Cardiac fibroblast (primary cell): ENCODE measurements at places on chromosomes 5 and 9.

DNA sequence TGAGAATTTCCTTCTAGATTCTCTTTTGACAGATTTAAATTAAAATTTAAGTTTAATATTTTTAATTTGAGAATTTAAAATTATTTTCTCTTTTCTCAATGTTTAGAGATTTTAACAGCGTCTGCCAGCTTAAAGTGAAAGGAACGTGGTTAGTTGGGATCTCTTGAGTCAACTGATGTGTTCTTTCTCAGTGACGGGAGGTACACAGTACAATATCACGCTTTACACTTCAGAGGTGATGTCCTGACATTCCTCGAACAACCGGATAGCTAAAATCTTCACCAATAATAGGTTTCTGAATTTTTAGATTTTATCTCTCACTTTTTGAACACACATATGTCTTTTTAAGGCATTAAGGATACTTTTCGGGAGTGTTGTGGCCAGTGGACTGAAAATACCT lies 81.1 kb downstream of the FAM174A start:
- DNase-seq: no peak

- peak; percentile 43 for DNase-seq
Measured at GRCh38 chr5:158513490-158514318, 586.0 kb downstream of the EBF1 start.

- DNase-seq: peak; percentile 90
Measured at GRCh38 chr5:179623906-179624741, 653 bp upstream of the HNRNPH1 start.

- no peak for DNase-seq
Measured at GRCh38 chr5:73749485-73750270, 123.7 kb downstream of the ARHGEF28 start.

DNA sequence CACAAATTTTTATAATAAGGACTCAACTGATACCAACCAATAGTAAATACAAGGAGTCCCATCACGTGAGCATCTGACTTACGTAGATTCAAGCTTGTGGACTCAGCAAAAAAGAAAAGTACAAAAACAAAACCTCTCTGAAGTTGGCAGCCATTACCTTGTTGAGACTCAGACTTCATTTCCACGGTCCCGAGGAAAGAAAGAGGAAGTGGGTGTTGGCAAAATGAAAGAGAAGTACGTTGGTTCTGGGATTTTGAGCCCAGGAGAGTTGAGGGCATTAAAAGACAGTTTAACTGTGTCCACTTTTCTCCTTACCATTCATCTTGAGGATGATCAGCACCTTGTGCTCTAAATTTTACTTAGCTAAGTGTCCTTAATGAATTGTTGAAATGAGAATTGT lies 26.7 kb downstream of the NCBP1 start:
- no peak for DNase-seq

- peak; percentile 82 for DNase-seq
Measured at GRCh38 chr9:111944241-111944866, 47.7 kb downstream of the UGCG start.

DNA sequence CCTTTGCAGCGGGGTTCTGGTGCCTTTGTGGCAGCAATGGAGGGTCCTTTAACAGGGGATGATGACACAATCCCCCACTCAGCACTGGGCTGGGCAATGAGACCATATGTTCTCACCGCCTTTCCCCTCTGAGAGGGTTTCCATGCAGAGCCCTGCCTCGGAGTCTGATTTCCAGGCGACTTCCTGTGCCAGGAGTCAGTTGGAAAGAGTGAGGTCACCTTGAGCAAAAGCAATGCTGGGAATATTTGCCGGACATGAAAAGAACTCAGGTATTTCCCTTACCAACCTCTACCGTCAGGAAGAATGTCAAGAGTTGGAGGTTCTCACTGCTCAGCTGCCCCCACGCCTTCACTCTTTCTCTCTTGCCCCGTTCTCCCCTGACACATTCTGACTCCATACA lies 284.2 kb upstream of the IRX1 start:
- DNase-seq: no peak

GRCh38 chr9:126347093-126347492 lies 20.5 kb downstream of the MVB12B start:
- no peak for DNase-seq

GRCh38 chr5:164869325-164869724 lies 1363.9 kb downstream of the MAT2B start:
- no peak for DNase-seq

DNA sequence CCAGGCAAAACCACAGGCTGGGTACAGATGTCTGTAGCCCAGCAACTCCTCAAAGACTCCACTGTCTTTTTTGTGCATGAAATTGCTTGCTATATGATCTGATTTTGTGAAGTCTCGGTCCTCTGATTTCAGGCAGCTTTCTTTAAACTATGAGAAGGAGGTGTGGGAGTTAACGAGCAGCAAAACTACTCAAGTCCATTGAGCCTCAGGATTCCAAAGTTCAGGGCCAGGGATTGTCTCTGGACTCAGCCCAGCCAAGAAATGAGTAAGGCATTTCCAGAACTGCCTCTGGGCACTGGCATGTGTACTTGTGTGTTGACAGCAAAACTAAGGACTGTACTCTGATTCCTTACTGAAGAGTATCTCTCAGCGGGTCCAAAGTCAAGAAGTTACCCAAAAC lies 53.4 kb upstream of the GLIS3 start:
- no peak for DNase-seq

DNA sequence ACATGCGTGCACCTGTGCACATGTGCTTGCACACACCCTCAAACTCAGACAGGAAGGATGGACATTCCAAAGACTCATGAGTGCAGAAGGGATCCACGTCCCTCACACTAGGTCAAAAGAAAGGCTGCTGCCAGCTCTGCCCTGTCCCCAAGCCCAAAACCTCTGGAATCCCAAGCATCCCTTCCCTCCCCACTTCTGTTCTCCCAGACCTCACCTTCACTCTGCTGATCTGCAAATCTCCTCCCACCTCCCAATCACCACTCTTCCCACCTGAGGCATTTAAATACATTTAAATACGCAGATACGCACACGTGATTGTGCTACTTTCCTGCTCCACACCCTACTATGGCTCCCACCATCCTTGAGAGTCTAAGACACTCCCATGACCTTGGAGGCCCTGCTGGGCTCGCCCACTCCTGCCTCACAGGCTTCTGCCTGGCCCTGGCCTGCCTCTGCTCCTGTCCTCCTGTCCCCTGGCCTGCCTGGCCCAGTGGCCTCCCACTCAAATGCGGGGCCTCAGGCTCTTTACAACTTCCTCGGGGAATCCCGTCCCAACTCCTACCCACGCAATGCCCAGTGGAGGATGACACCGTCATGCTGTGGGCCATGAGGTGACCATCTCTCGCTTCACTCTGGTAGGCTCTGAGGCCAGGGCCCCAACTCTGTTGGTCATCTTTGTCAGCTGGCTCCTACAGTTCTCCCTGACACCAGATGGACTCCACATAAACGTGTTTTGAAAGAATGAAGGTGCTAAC lies 478.4 kb upstream of the DAP start:
- no peak for DNase-seq

GRCh38 chr9:26413611-26414010 lies 479.0 kb downstream of the CAAP1 start:
- DNase-seq: no peak

DNA sequence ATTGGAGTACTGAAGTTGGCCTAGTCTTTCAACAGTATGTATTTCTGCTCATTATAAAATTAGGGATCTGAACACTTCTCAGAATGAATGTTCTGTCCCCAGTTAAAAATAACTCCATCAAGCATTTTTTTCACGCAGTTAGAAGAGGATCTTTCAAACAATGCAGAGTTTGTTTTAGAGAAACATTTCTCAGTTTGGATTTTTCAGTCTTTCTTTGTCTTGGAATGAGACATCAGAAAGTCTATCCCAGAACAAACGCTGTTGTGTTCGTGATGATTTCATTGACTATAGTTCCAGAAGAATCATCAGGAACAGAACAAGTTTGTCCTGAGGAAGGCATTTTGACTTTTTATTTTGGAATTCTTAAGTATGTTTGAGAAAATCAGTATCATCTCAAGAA lies 218.7 kb downstream of the ARRDC3 start:
- DNase-seq: no peak

- DNase-seq: no peak
Measured at GRCh38 chr5:2736872-2737271, 14.6 kb downstream of the IRX2 start.

DNA sequence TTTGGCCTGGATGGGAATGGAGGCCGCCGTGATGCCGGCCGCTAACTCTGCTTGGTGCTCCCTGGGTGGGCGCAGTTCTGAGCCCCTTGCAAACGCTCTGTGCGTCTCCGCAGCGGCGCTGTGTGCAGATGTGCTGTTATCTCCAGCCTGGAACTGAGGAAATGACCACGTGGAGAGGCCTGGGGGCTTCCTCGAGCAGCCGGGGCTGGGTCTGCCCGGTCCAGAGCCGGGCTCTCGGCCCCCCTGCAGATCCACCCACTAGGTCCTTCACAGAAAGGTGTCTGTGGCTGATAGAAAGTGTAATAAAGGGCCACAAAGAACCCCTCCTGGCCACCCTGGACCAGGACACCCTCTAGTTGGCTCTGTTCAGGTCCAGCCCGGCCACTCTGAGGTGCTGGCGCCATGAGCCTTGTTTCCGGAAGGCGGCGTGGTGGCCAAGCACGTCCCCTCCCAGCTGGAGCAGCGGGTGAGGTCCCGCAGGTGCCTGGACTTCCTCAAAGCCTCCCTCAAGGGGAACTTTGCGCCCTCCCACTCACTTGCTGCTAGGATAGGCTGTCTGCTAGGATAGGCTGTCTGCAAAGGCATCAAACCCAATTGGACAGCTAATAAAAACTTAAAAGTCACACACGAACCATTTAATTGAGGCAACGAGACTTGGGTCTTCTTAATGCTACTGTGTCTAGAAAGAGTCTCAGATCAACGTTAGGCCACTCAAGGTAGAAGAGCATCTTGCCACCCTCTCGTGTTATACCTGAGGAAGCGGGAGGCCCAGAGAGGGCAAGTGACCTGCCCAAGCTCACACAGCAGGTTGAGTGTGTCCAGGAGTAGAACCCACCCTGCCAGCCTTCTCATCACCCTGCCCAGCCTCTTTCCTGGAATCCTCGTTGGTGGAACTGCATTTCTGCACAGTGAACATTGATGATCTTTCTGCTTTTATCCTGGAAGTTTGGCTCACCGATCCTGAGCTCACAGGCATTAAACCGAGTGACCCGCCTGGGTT lies 109.3 kb upstream of the FCN2 start:
- DNase-seq: no peak

DNA sequence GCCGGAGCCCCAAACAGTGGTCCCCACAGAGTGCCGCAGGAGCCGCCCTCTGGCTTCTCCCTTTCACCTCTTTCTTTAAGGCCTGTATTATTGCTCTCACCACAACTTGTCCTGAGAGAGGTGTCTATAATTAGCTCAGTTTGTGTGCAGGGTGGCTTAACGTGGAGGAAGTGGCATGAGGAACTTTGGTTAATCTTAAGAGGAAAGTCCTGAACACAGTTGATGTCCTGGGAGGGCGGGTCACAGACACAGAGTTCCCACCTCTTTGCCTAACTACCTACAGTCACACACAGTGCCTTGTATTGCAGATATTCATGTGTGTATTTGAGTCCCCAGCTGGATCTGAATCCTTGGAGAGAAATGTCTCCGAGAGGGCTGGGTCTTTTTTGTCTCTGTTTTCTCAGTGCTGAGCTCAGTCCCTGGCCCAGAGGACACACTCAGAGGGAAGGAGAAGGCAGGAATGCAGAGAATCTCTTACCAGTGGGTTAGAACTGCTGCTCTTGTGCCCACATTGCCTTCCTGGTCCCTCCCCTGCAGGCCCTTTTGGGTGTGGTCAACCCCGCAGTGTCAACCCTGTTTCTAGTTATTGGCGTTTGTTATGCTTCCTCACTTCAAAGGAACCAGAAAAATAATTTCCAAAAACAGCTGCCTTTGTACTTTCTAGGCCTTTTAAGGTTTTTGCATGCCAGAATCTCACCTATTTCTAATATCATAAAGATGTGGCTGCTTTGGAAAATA lies 392.5 kb downstream of the KDM4C start:
- no peak for DNase-seq

GRCh38 chr5:172274951-172275753 lies 8.4 kb downstream of the UBTD2 start:
- DNase-seq: peak; percentile 68

- no peak for DNase-seq
Measured at GRCh38 chr9:89666950-89667349, 62.1 kb downstream of the GADD45G start.

DNA sequence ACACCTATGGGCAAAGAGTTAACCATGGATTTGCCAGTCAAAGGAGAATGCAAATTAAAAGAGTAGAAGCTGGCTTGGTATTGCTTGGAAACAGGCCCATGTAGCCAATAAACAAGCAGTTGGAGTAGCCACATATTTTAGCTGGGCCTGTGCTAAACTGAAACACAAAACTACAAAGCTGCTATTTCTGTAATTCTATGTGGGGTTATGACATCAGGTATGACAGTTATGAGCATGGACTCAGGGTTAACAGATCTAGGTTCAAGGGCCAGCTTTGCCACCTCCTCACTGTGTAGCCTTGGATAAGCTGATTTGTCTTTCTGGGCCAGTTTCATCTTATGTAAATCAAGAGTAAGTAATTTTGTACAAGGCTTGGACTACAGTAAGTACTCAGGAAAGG lies 142.7 kb downstream of the PIP5K1B start:
- no peak for DNase-seq

GRCh38 chr5:78640662-78641474 lies 7.7 kb downstream of the LHFPL2 start:
- DNase-seq: no peak

- DNase-seq: no peak
Measured at GRCh38 chr5:116419258-116419657, 155.4 kb downstream of the SEMA6A start.

DNA sequence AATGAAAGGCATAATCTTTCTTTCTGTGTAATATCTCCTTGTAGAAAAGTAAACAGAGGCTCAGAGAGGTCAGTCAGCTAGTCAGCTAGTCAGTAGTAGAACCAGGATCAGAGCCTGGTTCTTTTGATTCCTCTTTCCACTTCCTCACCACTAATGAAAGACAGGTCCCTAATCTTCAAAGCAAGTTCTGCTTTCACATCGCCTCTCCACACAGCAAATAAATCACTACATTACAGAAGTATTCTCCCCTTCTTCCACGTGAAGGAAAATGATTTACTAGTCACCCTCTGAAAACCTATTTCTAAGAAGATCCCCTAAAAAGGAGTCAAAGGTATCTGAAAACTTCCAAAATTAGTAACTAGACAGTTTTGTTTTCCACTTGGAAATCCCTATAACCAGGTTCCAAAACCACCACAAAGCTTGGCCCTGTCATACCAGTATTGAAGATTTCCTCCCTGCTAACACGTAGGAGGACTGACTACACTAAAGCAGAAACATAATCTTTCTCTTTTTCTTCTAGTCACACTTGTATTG lies 140.5 kb upstream of the TARS1 start:
- no peak for DNase-seq

DNA sequence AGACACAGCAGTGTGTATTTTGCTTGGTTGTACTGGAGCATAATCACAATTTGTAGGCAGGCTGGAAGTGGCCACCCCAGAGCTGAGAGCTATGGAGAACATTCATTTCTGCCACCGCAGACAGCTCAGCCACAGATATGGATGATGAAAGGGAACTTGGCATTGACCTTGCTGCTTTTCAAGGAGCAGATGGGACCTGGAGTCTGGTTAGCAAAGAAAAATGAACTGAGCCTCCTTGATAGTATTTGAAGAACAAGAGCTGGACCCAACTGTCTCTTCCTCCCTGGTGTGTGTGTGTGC lies 395.2 kb upstream of the ZNF462 start:
- no peak for DNase-seq
